ENCODE measurements at places on chromosomes 2 and 18. TPM values are rescaled to one million over a fixed set of nuclear protein-coding genes. Genes with fewer than 3 reads are reported as not detected.

The CCDC142 gene
- total RNA-seq: 15.8 TPM

The EHD3 gene
- total RNA-seq: 2.3 TPM

The IMMT gene
- 48.2 TPM for total RNA-seq

DNA sequence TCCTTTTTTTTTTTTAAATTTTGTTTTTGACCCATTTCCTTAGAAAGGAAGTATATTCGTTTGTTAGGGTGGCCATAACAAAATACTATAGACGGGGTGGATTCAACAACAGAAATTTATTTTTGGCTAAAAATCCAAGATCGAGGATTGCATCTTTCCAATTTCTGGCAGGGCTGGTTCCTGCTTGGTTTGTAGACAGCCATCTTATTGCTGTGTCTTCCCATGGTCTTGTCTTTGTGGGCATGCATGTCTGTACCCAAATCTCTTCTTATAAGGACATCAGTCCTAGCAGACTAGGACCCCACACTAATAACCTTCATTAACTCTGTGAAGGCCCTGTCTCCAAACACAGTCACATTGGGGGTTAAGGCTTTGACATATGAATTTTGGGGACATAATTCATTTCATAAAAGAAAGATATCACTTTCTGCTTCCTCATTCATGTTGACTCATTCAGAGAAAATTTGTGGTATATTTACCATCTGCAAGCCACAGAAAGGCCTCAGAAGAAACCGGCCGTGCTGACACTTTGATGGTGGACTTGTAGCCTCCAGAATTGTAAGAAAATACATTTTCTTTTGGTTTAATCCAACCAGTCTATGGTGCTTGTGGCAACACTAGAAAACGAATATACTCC is 262.1 kb downstream of the LPIN1 start:
- DNase-seq: no peak

DNA sequence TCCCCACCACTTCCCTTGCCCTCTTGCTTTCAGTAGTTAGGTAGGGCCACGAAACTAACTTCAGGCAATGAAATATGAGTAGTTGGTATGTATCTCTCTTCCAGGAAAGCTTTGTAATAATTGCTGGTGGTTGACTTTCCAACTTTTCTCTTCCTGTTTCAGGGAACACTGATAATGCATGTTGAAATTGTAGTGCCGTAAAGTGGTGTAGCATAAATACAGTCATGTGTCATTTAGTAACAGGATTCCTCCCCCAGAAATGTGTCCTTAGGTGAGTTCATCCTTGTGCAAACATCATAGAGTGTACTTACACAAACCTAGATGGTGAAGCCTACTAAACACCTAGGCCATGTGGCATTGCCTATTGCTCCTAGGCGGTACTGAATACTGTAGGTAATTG is 429.2 kb downstream of the PID1 start:
- no peak for DNase-seq

DNA sequence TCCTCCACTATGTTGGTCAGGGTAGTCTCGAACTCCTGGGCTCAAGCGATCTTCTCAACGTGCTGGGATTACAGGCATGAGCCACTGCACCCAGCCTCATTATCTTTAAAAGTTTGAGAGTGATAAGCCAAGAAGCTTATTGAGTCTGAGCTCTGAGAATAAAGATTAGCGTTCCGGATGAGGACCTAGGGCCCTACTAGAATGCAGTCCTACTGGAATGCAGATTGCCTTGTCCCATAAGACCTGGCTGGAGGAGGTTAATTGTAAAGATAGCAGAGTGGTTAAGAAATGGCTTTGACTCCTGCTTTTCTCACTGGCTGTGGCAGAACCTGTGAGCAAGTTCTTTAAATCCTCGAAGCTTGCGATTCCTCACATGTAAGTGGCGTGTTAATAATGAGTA is 4.0 kb downstream of the VWA3B start:
- DNase-seq: no peak

- no peak for DNase-seq
Observed at GRCh38 chr2:59204040-59204439, 962.9 kb upstream of the FANCL start.

DNA sequence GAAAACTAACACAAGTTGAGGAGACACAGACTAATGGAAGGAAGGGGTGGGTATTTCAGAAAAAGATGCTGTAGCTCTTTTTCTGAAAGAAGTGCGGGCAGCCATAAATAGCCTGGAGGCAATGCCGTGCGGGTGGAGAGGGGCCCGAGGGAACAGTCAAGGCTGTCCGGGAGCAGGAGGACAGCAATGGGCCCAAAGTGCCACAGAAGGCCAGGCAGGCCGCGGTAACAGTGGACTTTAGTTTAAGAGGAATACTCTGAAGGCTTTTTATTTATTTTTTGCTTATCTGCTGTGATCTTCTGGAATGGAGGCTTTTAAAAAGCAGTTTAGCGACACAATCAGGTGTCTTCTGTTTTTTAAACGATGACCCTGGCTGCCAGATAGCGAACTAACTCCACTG is 2.8 kb downstream of the ITGB1BP1 start:
- no peak for DNase-seq

- no peak for DNase-seq
Observed at GRCh38 chr2:229485857-229486256, 214.8 kb upstream of the PID1 start.

DNA sequence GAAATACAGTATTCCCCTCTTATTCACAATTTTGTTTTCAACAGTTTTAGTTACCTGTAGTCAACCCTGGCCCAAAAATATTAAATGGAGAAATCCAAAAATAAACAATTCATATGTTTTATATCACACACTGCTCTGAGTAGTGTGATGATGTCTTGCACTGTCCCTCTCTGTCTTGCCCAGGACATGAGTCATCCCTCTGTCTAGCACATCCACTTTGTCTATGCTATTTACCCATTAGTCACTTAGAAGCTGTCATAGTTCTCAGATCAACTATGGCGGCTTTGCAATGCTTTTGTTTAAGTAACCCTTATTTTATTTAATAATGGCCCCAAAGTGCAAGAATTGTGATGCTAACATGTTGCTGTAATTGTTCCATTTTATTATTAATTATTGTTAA is 380.6 kb upstream of the REG3G start:
- no peak for DNase-seq

GRCh38 chr18:55034742-55035141 is 75.5 kb upstream of the CCDC68 start:
- DNase-seq: no peak

DNA sequence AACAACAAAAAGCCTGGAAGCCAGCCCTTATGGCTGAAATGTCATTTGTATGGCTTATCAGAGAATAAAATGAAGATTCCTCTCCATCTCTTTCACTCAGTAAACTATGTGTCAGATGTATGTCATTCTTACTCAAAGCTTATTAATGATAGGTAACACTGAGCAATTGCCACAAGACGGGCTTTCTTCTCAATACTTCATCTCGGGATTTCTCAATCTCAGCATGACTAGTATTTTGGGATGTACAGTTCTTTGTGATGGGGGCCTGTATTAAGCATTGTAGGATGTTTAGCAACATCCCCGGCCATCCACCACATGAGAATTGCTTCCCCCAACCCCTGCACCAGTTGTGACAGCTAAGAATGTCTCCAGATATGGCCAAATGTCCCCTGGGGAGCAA is 80.2 kb downstream of the MREG start:
- no peak for DNase-seq

All from sigmoid colon (tissue), 7 donors.